ENCODE measurements at places on chromosomes 1 and 21.

- no peak for DNase-seq
Observed at GRCh38 chr1:10888791-10889649, 92.6 kb upstream of the CASZ1 start.

- DNase-seq = no peak
Observed at GRCh38 chr21:36229181-36229580, 72.6 kb downstream of the DOP1B start.

DNA sequence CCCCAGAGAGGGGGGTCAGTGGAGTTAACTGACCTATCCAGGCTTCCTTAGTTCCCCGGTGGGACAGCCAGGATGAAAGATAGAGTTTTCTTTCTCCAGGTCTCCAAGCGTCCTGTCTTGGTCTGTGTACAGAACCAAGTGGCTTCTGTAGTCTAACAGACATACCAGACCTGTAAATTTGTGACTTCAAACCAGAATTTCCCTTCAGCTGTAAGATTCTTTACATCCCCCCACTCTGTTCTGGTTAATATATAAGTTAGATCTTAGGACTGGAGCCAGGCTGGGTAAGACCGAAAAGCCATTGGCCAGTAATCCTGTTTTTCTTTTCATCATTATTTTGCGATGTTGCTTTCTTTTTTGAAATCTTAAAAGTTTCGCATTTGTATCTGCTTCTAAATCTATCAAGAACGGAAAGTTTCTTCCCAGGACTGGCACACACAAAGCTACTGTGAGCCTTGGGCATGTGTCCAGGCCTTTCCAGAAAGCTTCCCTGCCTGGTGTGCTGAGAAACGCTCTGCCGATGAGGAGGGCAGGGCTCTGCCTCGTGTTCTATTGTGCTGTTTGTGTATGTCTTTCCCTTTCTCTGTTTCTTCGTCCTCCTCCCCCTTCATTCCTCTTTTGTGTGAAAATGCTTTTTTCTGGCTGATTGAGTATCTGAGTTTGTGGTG, 72.3 kb downstream of the RGL1 start:
- DNase-seq = no peak

DNA sequence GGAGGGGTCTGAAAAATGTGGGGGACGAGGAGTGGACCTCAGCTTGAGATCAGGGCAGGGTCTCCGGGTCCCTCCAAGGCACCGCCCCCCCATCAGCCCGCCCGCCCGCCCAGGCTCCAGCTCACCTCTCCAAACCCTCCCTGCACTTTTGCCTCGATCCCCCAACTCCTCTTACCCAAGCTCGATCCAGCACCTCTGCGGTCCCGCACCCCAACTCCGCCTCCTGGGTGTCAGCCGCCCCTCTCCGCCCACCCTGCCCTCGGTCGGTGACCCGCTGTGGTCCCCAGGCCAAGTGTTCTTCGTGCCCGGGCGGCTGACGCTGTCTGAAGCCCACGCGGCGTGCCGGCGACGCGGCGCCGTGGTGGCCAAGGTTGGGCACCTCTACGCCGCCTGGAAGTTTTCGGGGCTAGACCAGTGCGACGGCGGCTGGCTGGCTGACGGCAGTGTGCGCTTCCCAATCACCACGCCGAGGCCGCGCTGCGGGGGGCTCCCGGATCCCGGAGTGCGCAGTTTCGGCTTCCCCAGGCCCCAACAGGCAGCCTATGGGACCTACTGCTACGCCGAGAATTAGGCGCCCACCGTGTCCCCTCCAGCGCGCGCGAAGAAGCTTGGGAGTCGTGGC, 5.7 kb downstream of the HAPLN2 start:
- no peak for DNase-seq

DNA sequence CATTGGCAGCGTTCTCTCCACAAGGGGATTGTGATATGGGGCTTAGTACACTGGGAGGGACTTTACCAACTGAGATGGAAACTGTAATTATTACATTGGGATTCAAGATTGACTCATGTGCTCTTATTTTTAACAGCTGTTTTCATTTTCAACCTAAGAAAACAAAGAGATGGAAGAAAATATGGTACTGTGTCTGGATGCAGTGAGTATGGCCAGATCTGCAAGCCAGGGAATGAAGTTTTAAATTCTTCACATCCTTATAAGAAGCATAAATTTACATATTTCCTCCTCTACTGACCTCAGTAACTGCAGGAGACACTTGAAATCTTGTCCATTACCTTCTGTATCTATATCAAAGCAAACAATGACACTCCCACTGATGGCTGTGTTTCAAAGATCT, 81.5 kb upstream of the EDEM3 start:
- no peak for DNase-seq

DNA sequence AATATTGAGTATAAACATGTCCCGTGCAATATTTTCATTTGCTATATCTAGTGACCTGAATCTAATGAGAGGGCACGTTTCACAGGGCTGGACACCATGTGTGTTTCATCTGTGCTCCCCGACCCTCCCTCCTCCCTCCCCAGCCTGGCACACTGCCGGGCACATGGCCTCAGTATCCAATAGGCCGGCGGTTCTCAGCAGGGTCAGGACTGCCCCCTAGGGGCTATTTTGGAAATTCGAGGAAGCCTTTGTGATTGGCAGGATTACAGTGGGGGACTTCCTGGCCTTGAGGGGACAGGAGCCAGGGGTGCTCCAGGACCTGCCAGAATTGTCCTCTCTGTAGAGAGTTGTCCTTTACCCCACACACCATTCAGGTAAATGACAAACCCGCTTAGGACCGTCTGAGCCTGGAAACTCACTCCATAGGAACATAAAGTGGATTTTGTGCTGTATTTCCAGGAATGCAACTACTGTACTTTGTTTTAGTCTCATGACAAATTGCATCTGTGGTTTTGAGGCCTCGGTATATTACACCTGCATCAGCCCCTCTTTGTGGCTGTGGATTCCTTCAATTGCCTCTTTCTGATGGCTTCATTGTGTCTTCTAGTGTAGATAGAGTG, 109.5 kb upstream of the SIM2 start:
- DNase-seq = no peak

DNA sequence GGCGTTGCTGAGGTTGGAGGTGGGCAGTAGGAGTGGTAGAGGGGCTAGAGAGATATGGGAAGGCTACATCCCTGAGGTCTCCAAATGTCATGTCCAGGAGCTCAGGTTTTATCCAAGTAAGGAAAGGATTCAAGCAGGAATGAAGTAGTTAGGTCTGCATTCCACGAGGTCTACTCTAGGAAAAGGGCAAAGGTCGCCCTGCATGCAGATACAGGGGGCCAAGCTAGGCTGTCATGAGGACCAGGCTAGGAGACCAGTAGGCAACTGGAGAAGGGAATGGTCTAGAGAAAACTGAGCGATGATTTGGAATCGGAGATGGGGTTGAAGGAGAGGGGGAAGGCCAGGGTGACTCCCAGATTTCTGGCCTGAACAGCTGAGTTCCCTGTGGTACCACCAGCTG, 48.7 kb downstream of the IRF2BP2 start:
- DNase-seq = no peak

DNA sequence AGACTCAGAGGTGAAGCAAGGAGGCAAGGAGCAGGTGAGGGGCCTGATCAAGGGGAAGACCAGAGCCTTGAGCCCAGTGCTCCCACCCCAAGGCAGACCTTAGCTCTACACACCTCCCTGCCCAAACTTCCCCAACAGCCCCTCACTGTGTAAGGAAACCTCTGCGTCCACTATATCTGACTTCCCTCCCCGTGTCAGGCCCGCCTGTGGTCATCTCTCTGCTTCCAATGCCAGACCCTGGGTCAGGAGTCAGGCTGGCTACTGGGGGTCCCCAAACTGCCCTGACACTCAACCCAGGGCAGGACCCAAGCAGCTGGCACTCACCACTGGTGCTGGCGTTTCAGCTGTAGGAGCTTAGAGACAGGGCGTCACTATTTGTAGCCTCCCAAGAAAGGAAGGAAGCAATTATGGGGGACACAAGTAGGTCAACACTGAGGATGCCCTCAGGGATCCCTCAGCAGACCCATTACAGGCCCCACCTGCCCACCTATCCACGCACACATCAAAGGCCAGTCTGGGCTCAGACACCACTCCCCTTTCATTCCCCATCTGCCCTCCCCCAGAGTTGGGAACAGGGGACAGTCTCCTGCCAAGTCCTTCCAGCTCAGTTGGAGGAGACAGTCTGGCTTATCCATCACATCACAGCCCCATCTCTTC, 811 bp upstream of the S100A3 start:
- no peak for DNase-seq

- no peak for DNase-seq
Observed at GRCh38 chr1:231576804-231577718, 48.6 kb downstream of the TSNAX start.

DNA sequence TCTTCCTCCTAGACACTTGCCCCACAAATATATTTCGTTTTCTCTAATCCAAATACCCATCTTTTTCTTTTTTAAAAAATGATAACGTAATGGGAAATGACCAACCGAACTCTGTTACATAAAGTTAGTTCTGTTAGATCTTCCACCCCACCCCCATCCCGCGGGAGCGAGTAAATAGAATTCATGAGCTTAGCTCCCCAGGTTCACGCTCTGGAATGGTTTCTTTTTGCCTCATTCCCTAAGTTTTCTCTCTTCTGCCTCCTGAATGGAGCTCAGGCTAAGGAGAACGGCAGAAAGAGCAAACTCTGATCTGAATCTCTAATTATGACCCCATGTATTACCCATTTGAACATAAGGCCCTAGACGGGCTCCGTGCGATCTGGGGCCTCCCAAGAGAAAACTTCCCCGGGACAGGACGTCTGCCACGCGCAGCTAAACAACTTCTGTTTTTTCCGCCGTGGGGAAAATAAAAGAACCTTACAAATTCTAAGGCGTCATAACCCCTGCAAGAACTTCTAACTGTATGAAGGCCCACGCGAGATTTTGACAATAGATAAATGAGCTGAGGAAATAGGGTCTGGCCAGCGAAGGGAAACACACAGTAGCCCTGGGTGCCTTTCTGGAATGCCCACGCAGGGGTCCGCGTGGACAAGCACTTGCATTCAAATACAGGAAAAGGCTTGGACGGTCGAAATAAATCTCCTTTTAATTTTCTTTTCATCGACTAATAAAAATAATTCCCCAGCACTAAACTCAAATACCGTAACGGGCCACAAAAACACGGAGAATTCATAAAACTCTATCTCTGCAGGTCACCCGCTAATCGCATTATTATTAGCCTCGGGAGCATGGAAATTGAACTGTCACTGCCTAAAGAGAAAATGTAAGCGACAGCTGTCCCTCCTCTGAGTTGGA, 2.2 kb downstream of the TBX15 start:
- DNase-seq = no peak

GRCh38 chr1:64942675-64943074, 23.7 kb downstream of the JAK1 start:
- no peak for DNase-seq

DNA sequence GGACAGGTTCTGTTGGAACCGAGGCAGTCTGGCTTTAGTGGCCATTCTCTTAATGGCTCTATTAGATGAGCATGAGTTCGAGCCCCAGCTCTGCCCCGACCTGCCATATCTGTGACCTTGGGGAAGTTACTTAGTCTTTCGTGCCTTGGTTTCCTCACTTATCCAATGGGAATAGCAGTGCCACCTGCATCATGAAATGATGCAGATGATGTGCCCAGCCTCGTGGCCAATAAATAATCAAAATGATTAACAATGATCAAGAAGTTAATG, 30.6 kb downstream of the CAMK1G start:
- no peak for DNase-seq

Data from urothelium cell line (cell line).